ENCODE measurements at places on chromosomes 5 and 9. TPM values are rescaled to one million over a fixed set of nuclear protein-coding genes. Genes with fewer than 3 reads are reported as not detected.

DNA sequence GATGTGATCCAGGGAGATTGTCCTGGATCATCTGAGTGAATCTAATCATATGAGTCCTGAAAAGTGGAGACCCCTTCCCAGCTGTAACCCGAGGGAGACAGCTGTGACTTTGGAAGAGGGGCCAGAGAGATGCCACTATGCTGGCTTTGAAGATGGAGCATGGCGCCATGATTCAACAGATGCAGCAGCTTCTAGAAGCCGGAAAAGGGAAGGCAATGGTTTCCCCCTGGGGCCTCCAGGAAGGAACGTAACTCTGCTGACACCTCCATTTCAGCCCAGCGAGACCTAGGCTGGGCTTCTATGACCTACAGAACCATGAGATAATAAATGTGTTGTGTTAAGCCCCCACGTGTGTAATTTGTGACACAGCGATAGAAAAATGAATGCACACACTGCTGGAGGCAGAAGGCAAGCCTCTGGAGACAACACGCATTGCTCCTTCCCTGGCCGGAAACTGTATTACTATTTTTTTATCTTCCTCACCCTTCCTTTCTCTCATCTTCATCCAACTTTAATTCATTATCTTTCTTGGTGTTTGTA, 16.6 kb upstream of the SARDH start:
- DNase-seq, result no peak

Gene EMB
- 26.8 TPM for total RNA-seq

GRCh38 chr9:137114613-137115393, at the start of gene DPP7:
Gene DPP7, minus strand, starts transcription at chr9:137114733. Its CDS starts 20 bp downstream, at chr9:137114713.
- no peak for DNase-seq

- no peak for DNase-seq
These were observed 66.6 kb upstream of the STXBP1 start for GRCh38 chr9:127545196-127546124.

Gene GABRP
- 55.6 TPM for total RNA-seq
